Left forelimb (tissue), 1 donor: ENCODE measurements at places on chromosomes 3 and 15.

GRCh38 chr3:5053021-5053831 is 68.9 kb upstream of the ARL8B start:
- DNase-seq = no peak

DNA sequence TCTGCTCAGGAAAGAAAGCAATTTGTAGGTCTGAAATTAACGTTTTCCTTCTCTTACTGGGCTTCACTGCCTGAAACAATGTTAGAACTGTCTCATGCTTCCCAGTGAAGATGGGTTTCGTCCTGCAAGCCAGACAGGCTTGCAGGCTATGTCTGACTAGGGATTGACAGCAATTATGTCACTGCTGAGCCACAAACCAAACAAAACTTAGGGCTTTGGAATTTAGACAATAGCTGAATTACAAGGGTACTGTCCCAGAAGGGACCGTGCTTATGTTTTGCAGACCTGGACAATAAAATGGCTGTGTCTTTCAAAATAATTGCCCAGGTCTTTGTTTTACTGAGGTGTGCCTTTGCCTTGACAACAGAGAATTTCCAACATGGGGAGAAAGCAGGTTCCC is 46.3 kb upstream of the CCDC80 start:
- no peak for DNase-seq

DNA sequence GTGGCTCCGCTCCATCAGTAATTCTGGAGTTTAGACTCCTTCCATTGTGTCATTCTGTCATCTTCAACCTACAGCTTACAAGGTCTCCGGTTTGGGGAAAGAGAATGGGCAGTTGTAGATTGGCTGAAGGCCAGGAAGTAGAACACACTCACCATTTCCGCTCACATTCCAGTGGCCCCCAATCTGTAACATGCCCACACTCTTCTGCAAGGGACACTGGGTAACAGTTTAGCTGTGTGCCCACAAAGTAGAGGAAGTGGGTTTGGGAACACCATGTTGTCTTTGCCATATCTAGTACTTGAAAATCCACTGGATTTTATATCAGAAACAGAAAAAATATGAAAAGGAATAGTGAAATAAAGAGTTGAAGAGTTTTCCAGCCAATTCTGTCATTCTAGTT is 153.5 kb downstream of the SV2B start:
- DNase-seq = no peak

DNA sequence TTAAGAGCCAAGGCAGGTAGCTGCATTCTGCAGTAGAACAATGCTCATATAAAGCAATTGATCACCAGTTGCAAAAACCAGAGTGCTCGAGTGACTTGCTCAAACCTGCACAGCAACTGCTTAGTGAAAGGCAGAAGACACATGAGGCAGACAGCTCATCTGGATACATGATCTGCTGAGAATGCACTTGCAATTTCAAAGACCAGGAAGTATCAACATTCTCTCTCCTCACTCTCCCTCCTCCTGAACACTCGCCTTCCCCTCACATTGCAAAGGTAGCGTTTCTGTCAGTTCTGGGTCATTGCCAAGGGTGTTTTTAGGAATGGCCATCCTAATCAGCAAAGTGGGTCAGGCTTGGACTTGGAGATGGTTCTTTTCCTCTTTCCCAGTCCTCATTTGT is 61.0 kb downstream of the BFSP2 start:
- DNase-seq = no peak

- peak; percentile 89 for DNase-seq
Observed at GRCh38 chr3:136751316-136752171, 634 bp downstream of the STAG1 start.

GRCh38 chr15:31463521-31464102 is 137.0 kb downstream of the KLF13 start:
- peak; percentile 18 for DNase-seq
